ENCODE measurements at places on chromosomes 2 and 18.
A peak's percentile ranks its signal among the peaks of the same experiment; 100 is the strongest.

GRCh38 chr2:217695033-217695520, 307.7 kb downstream of the TNS1 start:
- DNase-seq: no peak

DNA sequence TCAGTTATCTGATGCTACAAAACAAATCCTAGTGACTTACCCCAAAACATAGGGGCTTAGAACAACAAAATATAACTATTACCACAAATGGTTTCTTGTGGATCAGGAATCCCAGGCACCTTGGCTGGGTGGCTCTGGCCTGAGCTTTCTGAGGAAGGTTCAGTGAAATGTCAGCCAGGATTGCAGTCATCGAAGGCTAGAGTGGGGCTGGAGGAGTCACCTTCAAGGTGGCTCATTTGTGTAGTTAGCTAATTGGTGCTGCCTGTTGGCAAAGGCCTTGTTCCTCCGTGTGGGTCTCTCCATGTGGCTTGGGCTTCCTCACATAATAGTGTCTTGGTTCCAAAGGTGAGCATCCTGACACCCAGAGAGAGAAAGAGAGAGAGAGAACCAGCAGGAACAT, 57.4 kb downstream of the COPS8 start:
- DNase-seq: no peak

DNA sequence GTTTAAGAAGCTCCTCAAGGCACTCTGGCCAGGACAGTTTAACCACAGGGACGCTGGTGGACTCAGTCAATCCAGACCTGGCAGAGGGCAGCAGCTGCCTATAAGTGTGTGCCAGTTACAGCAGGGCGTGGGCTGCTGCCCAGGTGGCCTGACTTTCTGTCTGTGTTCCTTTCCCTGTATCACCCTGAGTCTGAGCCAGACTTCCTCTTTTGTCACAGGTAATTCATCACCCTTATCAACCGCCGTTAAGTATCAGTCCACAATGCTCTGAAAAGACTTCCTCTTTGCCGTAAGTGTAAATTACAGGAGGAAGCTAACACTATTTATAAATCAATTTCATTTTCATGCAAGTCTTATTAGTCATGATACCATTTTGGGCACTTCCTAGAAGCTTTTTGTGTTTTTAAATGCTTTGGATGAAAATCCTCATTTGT, 7.0 kb downstream of the LPIN1 start:
- DNase-seq: peak; percentile 76

- DNase-seq: no peak
Observed at GRCh38 chr2:113212245-113213060, 38.7 kb downstream of the PSD4 start.

GRCh38 chr2:23698721-23699579, 228.0 kb downstream of the ATAD2B start:
- DNase-seq: no peak

DNA sequence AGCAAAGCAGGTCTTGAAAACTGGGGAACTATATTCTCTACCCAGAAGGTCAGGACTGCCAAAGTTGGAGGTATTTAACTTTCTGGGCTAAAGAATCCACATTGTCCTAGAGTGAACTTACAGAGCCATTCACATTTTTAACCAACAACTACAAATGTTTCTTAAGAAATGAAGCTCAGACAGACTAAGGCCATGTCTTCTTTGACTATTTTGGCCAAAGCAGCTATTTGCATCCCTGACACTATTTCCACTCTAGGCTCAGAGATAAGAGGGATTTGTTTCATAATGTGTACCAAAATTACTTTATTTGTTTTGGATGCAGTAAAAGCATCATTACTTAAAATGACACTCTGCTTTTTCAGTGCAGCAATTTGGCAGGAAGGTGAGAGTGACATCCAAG, 18.1 kb downstream of the PID1 start:
- DNase-seq: no peak

GRCh38 chr18:23897291-23897690, 117.3 kb upstream of the TTC39C start:
- DNase-seq: no peak

DNA sequence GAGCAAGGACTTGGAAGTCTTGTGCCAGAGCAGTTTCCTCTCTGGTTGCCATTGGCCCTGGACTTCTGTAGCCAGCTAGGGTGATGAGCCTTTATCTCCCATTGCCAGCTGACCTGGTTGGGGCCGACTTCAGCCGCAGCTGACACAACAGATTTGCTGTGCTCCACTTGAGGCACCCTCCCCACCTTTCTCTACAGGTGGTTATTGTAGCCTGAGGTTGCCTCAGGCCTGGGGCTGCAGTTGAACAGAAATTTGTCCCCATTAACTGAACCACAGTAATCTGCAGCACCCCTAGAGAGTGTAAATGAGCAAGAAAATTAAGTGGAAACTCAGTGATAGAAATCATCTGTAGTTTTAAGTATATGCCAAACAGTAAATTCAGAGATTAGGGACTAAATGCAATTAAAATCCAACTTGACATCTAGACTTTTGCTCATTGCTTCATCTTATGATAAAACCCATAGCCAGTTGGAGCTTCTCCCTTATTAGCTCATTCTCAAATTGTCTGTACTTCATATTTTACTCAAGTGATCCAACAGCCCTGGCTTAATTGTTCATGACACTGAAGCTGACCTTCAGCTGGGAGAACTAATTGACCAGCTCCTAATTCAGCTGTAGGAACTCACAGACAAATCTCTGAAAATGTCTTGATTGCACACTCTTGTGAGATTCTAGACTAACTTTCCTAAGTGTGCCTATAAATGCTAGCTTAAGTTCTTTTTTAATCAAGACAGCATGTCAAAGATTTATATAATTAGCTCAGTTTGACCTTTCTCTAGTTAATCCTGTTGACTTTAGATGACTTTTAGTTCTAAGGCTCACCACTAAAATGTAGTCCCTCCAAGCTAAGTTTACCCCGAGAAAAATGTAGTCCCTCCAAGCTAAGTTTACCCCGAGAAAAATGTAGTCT, 48.9 kb downstream of the COPS8 start:
- no peak for DNase-seq

GRCh38 chr2:20594048-20594750, 56.7 kb downstream of the HS1BP3 start:
- no peak for DNase-seq

DNA sequence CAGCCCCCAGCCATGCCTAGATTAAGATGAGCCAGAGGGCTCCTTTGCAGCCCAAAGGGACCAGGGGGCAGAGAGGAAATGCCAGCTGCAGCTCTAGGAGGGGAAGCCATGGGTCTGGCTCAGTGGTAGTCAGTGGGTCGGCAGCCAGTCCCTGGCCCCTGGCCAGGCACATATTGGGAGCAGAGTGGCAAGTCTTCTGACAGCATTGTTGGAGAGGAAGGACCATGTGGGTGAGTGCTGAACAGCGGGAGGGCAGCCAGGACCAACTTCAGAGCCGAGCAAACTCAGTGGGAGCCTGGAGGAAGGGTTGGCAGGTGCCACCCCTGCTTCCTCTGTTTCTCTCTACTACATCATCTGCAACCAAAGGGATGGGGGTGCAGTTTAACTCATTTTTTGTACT, 140.5 kb upstream of the PELI1 start:
- no peak for DNase-seq

GRCh38 chr2:171595896-171596295, 73.6 kb downstream of the CYBRD1 start:
- no peak for DNase-seq

- no peak for DNase-seq
Observed at GRCh38 chr2:144520756-144521487, 1.0 kb upstream of the ZEB2 start.

GRCh38 chr2:98177986-98178385, 91.0 kb downstream of the VWA3B start:
- DNase-seq: no peak

GRCh38 chr2:227862741-227863588, 8.5 kb upstream of the DAW1 start:
- no peak for DNase-seq

GRCh38 chr2:129923265-129924091, 56.0 kb upstream of the RAB6C start:
- peak; percentile 11 for DNase-seq

DNA sequence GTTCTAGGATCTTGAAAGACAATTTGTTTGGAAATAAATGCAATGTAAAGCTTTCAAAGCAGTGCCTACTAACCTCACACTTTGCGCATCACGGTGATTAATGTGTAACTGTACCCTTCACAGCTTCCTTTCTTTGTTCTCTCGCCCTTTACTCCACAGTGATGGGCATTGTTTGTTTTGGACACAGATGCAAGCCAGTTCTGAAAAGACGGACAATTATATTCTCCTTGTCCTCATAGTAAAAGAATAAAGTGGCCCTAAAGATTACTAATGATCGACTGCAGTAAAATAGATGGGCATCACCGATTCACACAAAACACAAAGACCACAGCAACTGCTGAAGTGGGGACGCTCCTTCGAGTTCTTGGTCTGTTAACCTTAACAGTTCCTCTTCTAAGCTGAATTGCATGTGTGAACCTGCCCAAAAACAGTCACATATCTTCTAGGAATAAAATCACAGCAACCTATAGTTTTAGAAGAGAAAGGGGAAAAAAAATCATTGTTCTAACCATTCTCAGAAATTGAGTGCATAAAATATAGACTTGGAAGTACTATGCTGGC, 7.7 kb downstream of the L3MBTL4 start:
- DNase-seq: no peak

DNA sequence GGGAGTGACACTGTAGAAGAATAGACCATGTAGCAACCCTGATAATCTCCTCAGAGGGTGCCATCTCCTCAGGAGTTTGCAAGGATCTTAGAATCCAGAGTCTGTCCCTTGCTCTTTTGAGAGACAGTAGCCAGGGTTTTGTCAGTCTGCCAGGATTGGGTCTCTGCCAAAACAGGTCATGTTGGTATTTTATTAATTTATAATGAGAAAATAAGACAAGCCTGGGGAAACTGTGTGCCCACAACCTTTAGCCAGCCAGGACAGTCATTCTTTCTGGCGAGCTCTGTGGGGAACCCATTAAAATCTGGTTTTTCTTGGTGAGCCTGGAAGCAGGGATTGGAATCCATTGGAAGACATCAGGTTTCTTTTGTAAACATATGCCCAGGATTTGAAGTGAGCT, 78.6 kb downstream of the PTPRM start:
- no peak for DNase-seq

GRCh38 chr2:164015328-164016123, 279.7 kb upstream of the FIGN start:
- DNase-seq: no peak

GRCh38 chr18:76979906-76980305, 152.7 kb downstream of the MBP start:
- DNase-seq: no peak

DNA sequence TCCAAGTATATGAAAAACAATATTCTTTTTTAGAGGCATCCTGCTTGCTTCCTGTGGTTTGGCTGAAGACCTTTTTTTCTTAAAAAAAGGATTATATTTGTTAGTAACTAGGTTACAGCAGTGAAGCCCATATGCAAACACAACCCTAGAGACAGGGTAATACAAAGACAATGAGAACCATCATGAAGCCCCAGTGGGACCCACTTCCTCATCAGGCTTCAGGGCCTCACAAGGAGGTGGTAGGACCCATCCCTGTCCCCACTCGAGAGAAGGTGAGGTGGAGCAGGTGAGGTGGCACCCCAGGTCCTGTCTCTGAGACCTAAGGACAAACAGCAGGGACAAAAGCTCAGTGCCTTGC, 80.3 kb downstream of the EDAR start:
- no peak for DNase-seq

- DNase-seq: peak; percentile 19
Observed at GRCh38 chr2:199485732-199486335, 28.1 kb upstream of the SATB2 start.

DNA sequence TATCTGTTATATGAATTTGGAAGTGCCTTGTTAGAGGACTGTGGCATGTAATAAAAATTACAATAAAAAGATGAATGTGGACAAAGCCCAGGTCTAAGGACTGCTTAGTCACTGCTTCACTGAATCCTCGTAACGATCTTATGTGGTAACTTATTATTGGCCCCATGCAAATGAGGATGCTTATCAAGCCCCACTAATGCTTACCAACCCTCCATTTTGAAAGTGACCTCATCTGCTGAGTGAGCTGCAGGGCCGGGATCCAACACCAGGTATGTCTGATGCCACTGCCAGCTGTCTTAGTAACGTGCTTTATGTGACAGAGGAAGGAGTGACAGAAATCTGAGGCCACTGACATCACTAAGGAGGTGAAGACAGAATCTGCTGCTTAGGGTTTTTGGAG, 65.3 kb upstream of the CCDC85A start:
- no peak for DNase-seq

GRCh38 chr18:10145546-10145945, 231.7 kb downstream of the VAPA start:
- no peak for DNase-seq

- DNase-seq: no peak
Observed at GRCh38 chr2:218089259-218089658, 20.2 kb downstream of the RUFY4 start.

DNA sequence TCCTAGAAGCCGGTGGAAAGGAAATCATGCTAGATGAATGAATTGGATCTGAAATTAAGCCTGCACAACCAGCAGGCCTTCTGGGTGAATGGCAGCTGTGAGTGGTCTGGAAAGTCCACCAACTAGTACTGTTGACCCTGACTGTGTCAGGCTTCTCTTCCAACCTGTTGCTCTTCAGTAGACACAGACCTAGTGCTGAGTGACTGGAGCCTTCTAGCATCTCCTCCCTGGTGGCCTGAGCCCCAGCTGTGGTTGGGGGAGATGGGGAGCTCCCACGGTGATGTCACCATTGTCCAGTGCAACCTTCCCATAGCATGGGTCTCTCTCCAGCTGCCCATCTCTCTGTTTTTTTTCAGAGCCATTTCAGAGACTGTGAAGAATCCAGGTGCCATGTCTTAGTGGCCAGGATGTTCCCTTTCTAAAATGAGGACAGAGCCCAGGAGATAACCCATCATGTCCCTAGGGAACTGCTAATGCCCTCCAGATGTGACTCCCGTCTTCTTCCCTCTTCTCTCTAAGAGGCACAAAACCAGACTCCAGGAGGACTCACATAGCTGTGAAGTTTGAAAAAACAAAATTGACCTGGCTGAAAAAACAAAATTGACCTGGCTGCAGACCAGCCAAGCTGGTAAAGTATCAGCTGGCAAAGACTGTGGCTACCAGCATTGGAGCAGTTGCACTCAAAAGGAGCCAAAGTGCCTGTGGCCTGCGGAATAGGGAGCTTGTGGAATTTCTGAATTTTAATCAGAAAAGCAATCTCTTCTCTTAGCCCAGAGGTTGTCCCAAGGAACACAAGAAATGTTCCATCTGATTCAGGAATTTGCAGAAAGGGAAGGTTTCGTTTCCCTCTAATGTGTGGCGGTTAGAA, 67.4 kb upstream of the RPL31 start:
- no peak for DNase-seq
